AG04450 (cell line): ENCODE measurements at places on chromosomes 4 and X. TPM values are rescaled to one million over a fixed set of nuclear protein-coding genes. Genes with fewer than 3 reads are reported as not detected.

DNA sequence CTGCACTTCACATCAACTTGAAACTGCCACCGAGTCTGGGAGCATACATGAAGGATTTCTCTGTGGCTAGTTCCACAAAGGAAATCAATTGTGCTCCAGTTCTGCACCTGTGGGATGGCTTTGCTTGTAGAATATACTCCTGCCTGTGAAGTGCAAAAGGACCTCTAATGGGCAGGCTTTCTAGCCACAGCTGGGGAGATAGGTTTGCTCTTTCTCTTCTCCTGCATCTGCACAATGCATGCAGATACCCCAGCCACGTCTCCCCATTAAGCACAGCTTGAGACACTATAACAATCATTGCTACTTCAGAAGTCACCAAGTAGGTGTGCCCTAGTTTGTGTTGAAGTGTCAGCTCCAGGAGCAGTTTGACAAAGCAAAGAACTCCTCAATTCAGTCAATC, 364.6 kb downstream of the ZIC3 start:
- DNase-seq, result no peak

COL4A5 gene
- polyA plus RNA-seq, result 123 and 145 TPM in 2 replicates

- no peak for DNase-seq
Measured at GRCh38 chrX:8244301-8244700, 73.2 kb upstream of the VCX2 start.

- no peak for DNase-seq
Measured at GRCh38 chr4:5719350-5720055, 8.5 kb downstream of the EVC start.

DNA sequence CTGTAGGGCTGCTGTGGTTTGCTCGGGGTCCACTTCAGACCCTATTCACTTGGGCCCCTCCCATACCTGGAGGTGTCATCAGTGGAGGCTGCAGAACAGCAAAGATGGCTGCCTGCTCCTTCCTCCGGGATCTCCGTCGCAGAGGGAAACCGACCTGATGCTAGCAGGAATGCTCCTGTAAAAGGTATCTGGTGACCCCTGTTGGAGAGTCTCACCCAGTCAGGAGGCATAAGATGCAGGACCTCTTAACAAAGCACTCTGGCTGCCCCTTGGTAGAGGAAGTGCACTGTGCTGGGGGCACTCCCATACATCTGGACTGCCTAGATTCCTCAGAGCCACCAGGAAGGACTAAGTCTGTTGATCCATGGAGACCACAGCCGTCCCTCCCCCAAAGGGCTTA, 296.9 kb downstream of the GRID2 start:
- no peak for DNase-seq

GRCh38 chrX:154486052-154486395, 391 bp downstream of the UBL4A start:
- DNase-seq, result no peak

- no peak for DNase-seq
Measured at GRCh38 chrX:1537031-1537715, at the start of gene P2RY8. TSS of gene P2RY8 (minus strand) at chrX:1537185. CDS start at chrX:1466558, 70,627 bp downstream.

GRCh38 chrX:40004921-40005291, 92.9 kb downstream of the BCOR start:
- DNase-seq, result no peak
